ENCODE measurements at places on chromosomes 6 and 20. TPM values are rescaled to one million over a fixed set of nuclear protein-coding genes. Genes with fewer than 3 reads are reported as not detected.

- DNase-seq, result no peak
- no peaks in the 10 kb centered on the region for H3K27me3 ChIP-seq
- H3K27ac ChIP-seq, result no peak overlapping the region
- H3K4me1 ChIP-seq, result peaks cover 7% of the 10 kb centered on the region
- no peaks in the 10 kb centered on the region for H3K36me3 ChIP-seq
These were observed 853.8 kb downstream of the MAFB start for GRCh38 chr20:39835130-39835842.

- H3K4me1 ChIP-seq, result no peaks in the 10 kb centered on the region
- no peak overlapping the region for H3K27ac ChIP-seq
- H3K36me3 ChIP-seq, result no peaks in the 10 kb centered on the region
- no peak overlapping the region for H3K4me3 ChIP-seq
These were observed 228.2 kb downstream of the LY86 start for GRCh38 chr6:6816716-6817115.

The ZNF217 gene
- 2.2 TPM for total RNA-seq

DNA sequence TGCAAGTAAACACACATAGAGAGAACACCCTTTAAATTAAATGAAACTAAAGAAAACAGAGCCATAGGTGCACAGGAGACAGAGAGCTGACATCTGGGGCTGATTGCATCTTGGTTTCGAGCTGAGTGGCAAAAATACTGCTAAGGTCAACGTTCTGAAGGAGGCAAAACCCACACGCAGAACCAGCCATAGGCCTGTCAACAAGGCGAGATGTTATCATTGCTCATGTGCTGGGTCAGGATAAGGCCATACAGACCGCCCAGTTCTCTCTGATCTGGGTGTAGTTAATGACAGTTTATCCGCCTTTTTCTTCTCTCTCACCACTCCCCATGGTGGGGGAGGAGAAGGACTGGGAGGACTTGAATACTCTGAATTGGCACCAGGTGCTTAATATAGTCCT, 4.5 kb upstream of the FAM110A start:
- no peaks in the 10 kb centered on the region for H3K27me3 ChIP-seq
- no peak for DNase-seq
- H3K4me1 ChIP-seq, result peaks cover 9% of the 10 kb centered on the region

- no peak overlapping the region for H3K27ac ChIP-seq
- DNase-seq, result peak; percentile 88
- peaks cover 12% of the 10 kb centered on the region for H3K4me1 ChIP-seq
- H3K27me3 ChIP-seq, result no peaks in the 10 kb centered on the region
These were observed 6.0 kb upstream of the PTK7 start for GRCh38 chr6:43070028-43070632.

DNA sequence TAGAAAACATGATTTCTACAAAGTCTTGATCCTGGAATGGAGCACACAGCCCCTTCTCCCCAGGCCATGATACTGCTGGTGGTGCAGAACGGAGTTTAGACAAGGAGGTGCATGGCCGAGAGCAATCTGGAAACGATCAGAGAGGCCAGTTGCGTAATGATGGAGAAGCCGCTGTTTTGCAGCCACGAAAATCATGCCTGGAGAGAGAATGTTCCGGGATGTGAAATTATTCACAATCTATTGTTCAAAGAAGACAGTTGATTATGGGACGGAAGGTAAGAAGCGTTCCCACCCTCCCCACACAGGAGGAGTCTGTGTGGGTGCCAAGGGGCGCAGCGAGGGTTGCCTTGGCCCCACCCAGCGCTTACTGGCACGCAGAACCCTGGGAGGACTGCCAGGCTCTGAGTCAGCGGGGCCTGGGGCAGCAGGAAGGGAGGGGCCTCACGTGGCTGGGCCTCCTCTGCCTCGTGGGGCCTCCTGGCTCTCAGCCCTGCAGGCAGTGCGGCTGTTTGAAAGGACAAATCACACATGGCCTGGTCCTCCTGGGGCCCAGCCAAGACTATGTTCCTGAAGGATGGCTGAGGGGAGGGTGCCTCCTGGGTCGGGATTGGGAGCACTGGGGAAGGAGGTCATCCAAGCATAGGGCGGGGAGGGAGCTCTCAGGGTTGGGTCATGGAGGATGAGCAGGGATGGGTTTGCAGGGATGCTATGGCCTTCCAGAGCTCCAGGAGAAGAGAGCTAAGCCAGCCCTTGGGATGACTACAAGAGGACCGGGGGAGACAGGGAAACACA, 8.7 kb upstream of the AP5S1 start:
- H3K4me3 ChIP-seq, result no peak overlapping the region
- no peaks in the 10 kb centered on the region for H3K4me1 ChIP-seq
- H3K36me3 ChIP-seq, result no peaks in the 10 kb centered on the region
- H3K27me3 ChIP-seq, result no peaks in the 10 kb centered on the region

GRCh38 chr6:16230953-16231352, 7.4 kb upstream of the GMPR start:
- no peak overlapping the region for H3K4me3 ChIP-seq
- DNase-seq, result no peak
- no peaks in the 10 kb centered on the region for H3K36me3 ChIP-seq

GRCh38 chr6:136740050-136740974, 52.0 kb downstream of the MAP3K5 start:
- H3K4me3 ChIP-seq, result no peak overlapping the region
- H3K36me3 ChIP-seq, result no peaks in the 10 kb centered on the region
- DNase-seq, result no peak
- no peaks in the 10 kb centered on the region for H3K27me3 ChIP-seq

- H3K27ac ChIP-seq, result no peak overlapping the region
- no peak overlapping the region for H3K4me3 ChIP-seq
- no peaks in the 10 kb centered on the region for H3K27me3 ChIP-seq
- H3K36me3 ChIP-seq, result no peaks in the 10 kb centered on the region
These were observed 6.3 kb upstream of the SMIM28 start for GRCh38 chr6:138371452-138371711.

The C6orf58 gene
- total RNA-seq, result not detected

DNA sequence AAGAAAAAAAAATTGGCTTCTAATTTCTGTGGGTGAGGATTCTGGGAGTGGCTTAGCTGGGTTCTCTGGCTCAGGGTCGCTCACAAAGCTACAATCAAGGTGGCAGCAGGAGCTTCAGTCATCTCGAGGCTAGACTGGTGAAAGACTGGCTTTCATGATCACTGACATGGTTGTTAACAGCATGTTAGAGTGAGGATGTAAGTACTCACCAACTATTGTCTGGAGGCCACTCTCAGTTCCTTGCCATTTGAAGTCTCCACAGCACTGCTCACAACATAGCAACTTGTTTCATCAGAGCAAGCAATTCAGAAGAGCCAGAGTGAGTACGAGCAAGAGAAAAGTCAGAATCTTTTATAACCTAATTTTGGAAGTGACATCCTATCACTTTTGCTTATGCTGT, 145.7 kb upstream of the PRSS16 start:
- no peaks in the 10 kb centered on the region for H3K27me3 ChIP-seq
- H3K27ac ChIP-seq, result no peak overlapping the region
- no peaks in the 10 kb centered on the region for H3K36me3 ChIP-seq

The SYNGAP1 gene
- total RNA-seq, result 16.7 TPM

GRCh38 chr6:165782812-165783211, 119.8 kb upstream of the PDE10A start:
- H3K36me3 ChIP-seq, result no peaks in the 10 kb centered on the region
- no peaks in the 10 kb centered on the region for H3K27me3 ChIP-seq
- H3K27ac ChIP-seq, result no peak overlapping the region
- H3K4me3 ChIP-seq, result no peak overlapping the region
- no peaks in the 10 kb centered on the region for H3K4me1 ChIP-seq

DNA sequence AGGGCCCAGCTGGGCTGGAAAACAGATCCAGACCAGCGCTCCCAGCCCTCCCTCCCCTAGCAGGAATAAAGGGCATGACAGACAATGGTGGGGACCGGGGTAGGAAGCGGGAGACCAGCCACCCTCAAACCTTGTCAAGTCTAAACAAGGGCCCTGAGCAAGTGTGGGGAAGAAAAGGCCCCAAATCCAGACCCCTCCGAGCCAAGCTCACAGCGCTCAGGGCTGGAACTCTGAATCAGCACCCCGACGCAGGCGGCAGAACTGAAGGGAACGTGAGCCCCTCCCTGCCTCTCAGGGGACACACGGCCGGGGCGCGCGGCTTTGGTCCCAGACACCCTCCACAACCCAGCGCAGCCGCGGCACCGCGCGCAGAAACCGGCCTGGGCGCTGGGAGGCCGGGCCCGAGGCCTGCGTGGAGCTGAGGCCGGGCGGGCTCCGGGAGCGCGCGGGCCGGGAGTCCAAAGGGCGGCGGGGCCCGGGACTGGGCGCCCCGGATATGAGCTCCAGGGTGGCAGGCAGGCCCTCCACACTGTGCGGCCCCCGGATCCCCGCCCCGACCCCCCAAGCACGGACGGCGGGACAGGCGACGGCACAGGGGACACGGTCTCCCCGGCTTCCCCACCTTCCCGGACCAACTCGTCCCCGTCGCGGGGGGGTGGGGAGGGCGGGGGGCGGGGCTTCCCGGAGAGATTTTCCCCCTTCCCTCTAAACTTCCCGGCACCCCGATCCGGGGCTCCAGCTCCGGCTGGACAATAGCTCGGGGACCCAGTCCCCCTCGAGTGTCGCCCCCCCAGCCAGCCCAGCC, 641 bp downstream of the TEAD3 start:
- no peaks in the 10 kb centered on the region for H3K36me3 ChIP-seq
- peak overlapping the region; percentile 61 for H3K4me3 ChIP-seq
- peaks cover 3% of the 10 kb centered on the region for H3K4me1 ChIP-seq
- H3K27me3 ChIP-seq, result no peaks in the 10 kb centered on the region
- no peak for DNase-seq
- H3K27ac ChIP-seq, result no peak overlapping the region

DNA sequence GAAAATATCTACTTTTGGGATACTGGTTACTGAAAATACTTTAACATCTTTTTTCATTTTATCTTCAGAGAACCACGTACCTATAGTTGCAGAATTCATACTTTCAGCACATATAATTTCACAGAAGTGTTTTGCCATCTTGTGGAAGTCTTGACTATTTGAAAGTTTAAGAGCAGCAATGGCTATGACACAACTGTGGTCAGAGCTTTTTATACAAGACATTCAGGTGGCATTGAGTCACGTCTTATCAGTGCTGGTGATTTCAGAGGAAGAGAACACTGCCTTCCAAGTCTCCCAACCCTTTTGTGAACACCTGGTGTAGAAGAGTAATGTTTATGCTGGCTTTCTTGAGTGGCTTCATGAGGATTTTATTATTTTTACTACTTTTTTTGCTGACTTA, 171.6 kb downstream of the ARID1B start:
- H3K36me3 ChIP-seq, result no peaks in the 10 kb centered on the region
- peaks cover 88% of the 10 kb centered on the region for H3K4me1 ChIP-seq
- H3K27me3 ChIP-seq, result no peaks in the 10 kb centered on the region
- no peak overlapping the region for H3K4me3 ChIP-seq
- DNase-seq, result no peak

- H3K4me1 ChIP-seq, result no peaks in the 10 kb centered on the region
- no peak for DNase-seq
- H3K27me3 ChIP-seq, result no peaks in the 10 kb centered on the region
- no peak overlapping the region for H3K4me3 ChIP-seq
- H3K27ac ChIP-seq, result no peak overlapping the region
- no peaks in the 10 kb centered on the region for H3K36me3 ChIP-seq
These were observed 61.1 kb upstream of the TGM3 start for GRCh38 chr20:2234598-2235191.

The ZNF165 gene
- 0.26 TPM for total RNA-seq

DNA sequence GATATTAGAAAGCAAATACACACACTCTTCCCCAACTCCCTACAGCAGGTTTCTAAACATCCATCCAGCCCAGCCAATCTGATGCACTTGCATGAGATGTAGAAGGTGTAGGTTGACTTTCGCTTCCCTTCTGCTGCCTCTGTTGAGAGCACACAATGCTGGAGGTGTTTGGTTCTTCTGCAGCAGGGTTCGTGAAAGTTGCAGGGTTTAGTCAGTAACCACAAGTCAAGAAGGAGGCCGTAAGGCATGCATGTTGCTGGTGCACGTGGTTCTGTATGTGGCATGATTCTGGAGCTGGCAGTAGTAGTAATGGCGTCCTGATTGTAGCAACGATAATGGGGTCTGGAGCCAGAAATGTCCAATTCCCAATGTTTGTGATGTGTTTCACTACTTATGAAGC, 53.0 kb downstream of the DEK start:
- peak overlapping the region; percentile 31 for H3K27ac ChIP-seq
- H3K36me3 ChIP-seq, result peaks cover 11% of the 10 kb centered on the region
- no peaks in the 10 kb centered on the region for H3K27me3 ChIP-seq
- H3K4me3 ChIP-seq, result no peak overlapping the region
- peaks cover 37% of the 10 kb centered on the region for H3K4me1 ChIP-seq

DNA sequence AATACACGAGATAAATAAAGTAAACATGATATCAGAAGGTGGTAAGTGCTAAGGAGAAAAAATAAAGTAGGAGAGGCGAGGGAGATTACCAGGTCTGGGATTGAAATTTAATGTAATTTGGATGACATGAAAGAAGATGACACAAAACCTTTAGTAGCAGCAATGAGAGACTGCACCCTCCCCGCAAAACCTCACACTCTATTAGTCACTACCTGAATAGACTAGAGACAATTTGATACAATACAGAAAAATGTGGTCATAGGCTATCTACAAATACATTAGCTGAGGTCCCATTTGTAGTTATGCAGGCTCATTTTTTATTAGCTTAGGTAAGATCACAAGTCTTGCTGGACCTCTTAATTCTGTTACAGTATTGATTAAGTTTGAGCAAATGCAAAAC, 125.5 kb downstream of the LRFN2 start:
- no peak for DNase-seq
- H3K36me3 ChIP-seq, result no peaks in the 10 kb centered on the region
- H3K4me3 ChIP-seq, result no peak overlapping the region
- H3K27me3 ChIP-seq, result no peaks in the 10 kb centered on the region
- no peak overlapping the region for H3K27ac ChIP-seq
- H3K4me1 ChIP-seq, result no peaks in the 10 kb centered on the region

DNA sequence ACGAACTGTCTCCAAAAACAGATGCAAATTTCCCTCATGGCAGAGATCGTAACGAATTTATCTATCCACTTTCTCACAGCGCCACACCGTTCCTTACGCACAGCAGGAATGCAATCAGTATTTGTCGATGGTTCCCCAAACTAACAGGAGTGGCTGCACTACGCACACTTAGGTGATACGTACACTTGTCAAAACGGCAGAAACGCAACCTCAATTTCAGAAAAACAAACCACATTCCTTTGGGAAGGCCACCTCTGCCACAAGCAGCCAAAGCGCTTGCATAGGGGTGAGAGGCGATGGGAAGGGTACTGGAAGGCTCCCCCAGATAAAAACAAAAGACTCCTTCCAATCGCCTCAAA, 638 bp downstream of the MDN1 start:
- H3K4me1 ChIP-seq, result peaks cover 27% of the 10 kb centered on the region
- H3K4me3 ChIP-seq, result peak overlapping the region; percentile 98
- H3K27me3 ChIP-seq, result no peaks in the 10 kb centered on the region
- peak overlapping the region; percentile 40 for H3K27ac ChIP-seq
- peak; percentile 79 for DNase-seq
- H3K36me3 ChIP-seq, result no peaks in the 10 kb centered on the region

The SLC26A8 gene
- not detected for total RNA-seq

DNA sequence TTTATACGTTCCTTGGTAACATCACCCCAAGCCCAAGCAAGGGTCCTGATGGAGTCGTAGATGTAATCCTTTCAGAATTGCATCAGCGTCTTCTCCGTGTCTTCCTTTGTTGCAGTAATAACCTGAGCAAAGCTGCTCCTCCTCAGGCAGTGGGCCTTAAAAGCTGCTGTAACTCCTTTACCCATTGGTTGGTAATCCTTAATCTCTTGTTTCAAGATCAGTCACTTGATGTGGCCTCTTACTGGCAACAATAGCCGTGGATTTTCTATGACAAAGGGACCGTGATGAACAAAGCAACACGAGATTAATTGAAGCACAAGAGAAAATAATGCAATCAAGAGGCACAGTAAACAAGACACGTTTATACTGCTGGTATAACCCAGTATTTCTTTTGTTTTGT, 44.6 kb downstream of the ALDH5A1 start:
- H3K36me3 ChIP-seq, result no peaks in the 10 kb centered on the region
- H3K4me1 ChIP-seq, result no peaks in the 10 kb centered on the region
- H3K27ac ChIP-seq, result no peak overlapping the region
- no peak for DNase-seq
- no peaks in the 10 kb centered on the region for H3K27me3 ChIP-seq
- H3K4me3 ChIP-seq, result no peak overlapping the region
